ENCODE measurements at places on chromosomes 1 and 21.
A peak's percentile ranks its signal among the peaks of the same experiment; 100 is the strongest.

GRCh38 chr1:91851130-91852010, 34.6 kb downstream of the TGFBR3 start:
- DNase-seq: peak; percentile 70

DNA sequence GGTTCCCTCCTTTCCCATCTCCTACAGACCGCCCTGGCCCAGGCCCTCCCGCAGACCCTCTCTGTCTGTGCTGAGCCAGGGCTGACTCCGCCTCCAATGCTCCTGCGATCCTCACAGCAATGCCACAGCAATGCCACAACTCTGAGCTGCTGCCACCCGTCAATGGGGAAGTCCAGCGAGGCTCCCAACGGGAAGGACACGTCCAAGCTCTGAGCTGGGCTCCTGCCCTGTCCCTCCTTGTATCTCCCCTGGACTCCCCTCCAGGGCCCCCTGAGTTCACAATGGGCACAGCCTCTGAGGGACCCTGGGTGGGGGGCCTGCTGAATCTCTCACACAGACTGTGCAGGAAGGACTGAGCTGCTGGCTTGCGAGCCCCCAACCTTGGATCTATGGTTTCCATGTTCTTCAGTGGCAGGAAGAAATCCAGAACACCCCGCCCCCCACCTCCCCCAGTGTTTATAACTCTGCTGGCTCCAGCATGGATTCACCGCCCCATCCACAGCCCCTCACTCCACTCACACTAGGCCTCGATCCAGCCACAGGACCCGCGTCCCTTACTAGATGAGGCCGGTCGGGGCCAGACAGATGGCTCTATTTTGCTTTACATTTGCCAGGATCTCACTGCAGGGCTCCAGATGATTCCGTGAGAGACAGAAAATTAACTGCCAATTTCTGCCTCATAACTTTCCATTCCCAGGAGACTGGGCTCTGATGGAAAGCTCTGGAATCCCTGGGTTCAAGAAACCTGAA, 338.0 kb downstream of the MATN1 start:
- no peak for DNase-seq

DNA sequence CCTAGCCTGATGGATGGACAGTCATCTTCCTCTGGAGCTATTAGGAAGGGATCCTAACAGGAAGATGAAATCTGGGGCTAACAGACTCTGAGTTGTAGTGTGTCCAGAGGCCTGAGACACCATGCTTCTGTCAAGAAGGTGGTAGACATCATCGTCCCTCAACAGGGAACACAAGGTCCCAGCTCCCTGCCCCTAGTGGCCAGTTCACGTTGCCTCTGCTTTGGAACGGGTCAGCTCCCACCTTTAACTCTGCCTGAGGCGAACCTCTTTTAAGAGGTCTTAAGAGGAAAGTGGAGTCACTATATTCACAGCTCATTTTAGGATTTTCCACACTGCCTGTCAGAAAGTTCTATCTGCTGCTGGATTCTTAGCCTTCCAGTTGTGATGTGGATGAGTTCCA, 28.3 kb downstream of the LRRC71 start:
- no peak for DNase-seq

DNA sequence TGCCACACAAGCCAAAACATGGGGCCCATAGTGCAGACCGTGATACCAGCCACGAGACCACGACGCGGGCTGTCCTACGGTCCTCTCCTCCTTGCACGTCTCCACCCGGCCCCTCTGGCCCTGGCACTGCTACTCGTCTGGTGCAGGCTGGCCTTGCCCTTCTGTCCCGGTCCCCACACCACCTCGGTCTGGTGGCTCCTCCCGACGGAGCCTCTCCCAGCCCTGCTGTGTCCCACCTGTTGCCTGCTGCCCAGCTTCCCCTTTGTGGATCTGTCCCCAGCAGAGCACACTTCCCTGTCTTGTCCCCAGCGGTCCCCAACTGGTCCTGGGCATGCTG, 50.5 kb downstream of the MORN1 start:
- no peak for DNase-seq

GRCh38 chr21:38993561-38993960, 187.8 kb downstream of the ETS2 start:
- no peak for DNase-seq

- no peak for DNase-seq
These were observed 28.3 kb upstream of the VPS13D start for GRCh38 chr1:12201352-12202189.

DNA sequence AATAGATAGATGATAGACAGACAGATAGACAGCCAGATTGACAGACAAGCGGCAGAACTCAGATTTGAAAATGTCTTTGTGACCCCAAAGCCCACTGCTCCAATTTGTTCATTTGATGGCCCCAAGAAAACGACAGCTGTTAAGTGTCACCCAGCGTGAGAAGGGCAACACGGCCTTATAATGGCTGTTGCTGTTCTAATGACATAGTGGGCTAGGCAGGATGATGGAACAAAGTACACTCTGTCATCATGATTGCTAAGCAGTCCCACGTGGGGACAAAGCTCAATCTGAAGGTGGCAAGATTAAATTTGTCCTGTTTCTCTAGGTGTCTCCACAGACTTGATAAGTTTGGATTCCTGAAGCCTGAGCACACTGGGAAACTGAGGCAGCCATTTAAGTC, 112.9 kb downstream of the DAB1 start:
- DNase-seq: no peak

DNA sequence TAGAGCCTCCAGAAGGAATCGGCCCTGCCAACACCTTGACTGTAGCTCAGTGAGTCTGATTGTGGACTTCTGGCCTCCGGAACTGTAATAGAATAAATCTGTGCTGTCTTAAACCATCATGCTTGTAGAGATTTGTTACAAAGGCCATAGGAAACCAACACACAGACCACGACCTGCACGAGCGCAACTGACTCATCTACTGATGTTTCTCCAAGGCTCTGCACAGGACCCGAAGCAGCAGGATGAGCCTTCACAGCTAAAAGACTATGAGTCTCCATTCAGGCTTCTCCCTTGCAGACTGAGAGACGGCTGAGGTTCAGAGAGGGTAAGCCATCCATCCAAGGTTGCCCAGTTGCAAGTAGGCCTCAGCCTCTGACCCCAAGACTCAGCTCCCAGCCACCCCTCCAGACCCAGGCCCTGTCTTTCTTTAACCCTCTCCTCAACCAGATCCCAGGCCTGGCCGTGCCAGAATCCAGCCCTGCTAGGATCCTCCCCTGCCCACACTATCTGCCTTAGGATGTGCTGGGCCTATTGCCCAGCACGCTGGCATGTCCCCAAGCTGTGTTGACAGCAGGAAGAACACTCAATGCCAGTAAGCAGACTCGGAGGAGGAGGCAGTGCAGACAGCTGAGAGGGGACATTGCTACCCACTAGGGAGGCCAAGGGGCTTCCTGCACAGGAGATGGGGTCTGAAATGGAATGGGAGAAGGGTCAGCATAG, 109.0 kb downstream of the HMGB4 start:
- DNase-seq: no peak

Data from NCI-H146 (cell line).